ENCODE measurements at places on chromosomes 3 and 15. TPM values are rescaled to one million over a fixed set of nuclear protein-coding genes. Genes with fewer than 3 reads are reported as not detected.
A peak's percentile ranks its signal among the peaks of the same experiment; 100 is the strongest.

DNA sequence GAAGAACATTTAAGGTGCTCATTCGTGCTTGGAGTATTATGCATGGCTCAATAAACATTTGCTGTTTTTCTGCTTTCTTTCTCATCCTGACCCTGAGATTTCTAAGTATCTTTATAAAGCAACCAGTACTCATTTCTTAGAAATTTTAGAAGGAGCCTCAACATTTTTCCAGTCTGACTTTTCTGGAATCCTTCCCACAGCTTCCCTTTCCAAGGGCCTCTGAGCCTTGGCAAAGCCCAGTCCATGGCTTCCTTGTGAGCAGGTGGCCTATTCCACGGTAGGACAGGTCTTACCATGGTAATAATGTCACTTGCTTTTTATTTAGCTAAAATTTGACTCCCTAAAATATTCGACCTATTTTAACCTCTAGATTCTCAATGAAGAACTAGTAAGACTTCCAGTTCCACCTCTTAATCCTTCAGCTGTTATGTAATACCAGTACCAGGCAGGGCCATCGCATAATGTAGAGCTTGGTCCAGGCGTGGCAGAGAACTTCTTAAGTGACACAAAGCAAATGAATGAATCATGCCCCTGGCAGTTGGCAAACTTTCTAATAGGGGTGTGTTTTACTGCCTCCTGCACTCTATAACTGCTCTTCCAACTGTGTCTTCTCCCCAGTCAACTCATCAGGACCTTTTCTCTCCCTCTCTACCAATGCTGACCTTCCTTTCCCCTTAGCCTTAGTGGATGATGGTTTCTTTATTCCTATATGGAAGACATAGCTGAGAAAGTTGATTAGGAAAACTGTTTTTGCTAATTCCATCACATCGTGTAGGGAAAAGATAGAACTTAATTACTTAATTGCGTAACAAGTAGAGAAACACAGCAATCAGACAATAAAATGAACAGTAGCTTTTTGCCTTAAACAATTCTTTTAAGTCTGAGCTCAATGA, 894 bp upstream of the TM4SF4 start:
- peak; percentile 88 for DNase-seq

DNA sequence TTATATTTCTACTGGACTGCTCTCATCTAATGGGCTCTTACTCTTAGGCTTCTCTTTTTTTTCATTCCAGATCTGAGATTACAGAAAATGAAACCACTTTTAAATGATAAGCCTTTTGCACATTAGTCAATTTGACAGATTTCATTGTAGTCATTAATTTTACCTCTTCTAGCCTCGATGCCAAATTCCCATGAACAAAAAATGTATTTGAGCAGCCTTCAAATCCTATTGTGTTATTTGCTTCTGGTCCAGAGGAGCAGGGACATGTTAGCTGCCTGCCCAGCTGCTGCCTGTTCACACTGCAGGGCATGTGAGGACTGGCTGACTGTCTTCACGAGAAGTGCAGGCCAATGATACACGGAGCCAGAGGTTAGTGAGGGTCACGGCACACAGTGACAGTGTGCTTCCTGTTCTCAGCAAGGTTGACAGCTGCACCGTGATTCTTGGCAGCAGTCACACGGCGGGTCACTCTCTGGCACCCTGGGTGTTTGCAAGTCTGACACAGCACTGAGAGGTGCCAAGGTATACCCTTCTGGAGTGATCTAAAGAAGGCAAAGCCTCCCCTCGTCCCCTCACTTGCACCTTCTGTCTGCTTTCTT, 40.8 kb downstream of the KAT2B start:
- no peak for DNase-seq

DNA sequence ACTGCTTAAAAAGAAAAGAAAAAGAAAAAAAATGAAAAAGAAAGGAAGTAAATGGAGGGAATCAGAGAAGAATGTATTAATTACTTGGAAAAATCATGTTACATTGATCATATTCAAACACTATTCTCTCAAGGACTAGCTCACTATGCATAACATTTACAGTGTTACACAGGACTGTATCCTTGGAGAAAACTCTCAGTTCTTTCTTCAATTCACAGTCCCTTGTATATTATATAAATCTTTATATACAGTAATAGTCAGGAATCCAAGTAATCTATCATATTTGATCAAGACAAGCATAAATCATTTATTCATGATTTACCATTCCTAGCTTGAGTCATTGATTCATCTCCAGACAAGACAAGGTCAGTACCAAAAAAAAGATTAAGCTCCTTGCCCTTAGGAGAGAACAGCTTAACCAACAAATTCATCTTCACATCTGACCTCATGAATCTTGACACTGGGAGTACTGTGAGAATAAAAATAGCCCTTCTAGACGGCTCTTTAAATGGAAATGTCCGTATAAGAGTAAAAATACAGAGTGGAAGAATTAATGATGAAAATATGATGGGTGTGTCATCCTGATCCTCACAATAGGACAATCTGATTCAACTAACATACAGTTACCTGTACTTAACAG, 980.4 kb downstream of the NAALADL2 start:
- no peak for DNase-seq

DNA sequence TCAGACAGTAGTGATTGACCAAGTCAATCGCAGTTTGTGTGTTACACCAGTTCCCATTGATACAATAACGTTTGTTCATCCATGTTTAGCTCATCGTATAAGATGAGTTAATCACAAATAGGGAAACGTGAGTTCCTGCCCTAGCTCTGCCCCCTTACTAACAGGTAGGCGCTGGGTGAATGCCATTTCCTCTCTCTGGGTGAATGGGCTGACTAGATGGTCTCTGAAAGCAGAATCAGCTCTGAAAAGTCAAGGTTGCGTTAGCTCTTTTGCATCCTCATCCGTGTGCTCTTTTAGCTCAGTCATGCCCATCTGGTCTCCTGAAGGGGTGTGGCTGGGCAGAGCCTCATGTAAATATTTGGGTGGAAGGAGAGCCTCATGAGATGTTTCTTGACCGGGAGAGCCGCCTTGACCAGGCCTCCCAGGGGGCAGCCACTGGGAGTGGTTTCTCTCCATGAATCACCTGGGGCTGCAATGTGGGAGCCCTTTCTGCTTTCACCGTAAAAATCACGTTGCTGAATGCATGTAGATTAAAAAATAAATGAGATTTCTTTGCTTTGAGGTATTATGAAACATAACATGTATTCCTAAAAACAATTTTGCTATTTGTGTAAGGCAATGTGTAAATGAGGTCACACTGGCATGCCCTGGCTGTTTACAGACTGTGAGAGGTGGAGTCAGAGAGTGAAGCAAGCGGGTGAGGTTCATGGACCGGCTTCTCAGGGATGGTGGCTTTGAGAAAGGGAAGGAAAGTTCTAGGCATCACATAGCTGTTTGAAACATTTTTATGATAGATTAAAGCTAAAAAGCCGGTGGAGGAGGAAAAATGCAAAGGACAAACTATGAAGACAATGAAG, 108.4 kb upstream of the RASGRP1 start:
- peak; percentile 44 for DNase-seq

GRCh38 chr3:4311496-4311895, 8.3 kb downstream of the SETMAR start:
- no peak for DNase-seq

DNA sequence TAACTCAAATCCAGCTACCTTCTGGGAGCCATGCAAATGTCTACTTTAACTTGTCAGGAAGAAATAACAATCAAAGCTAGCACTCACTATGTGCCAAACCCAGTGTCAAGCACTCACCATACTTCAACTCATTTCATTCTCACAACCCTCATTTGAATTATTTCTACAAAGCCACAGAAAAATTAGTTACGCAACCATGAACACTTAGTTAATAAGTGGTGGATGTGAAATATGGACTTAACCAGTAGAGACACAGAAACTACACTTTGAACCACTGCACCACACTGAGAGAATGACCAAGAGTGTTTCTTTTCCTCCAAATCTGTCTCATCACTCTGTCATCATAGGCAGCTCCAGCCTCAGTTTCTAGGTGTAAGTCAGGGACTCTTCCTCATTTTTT, 91.0 kb upstream of the MBNL1 start:
- DNase-seq, result no peak

The PP2D1 gene
- total RNA-seq, result not detected

The C3orf33 gene
- total RNA-seq, result 5.1 TPM

GRCh38 chr3:14605744-14606143, 45.8 kb upstream of the CCDC174 start:
- no peak for DNase-seq

GRCh38 chr3:59467476-59467875, 417.7 kb upstream of the CFAP20DC start:
- DNase-seq, result no peak

The IL17RD gene
- 0.55 TPM for total RNA-seq

The CKMT1B gene
- total RNA-seq, result 0.95 TPM

The ZNF662 gene
- total RNA-seq, result not detected

The SLC12A1 gene
- total RNA-seq, result not detected

The ANKRD63 gene
- total RNA-seq, result 0.37 TPM

The LMAN1L gene
- total RNA-seq, result not detected

All from H4 (cell line).